ENCODE measurements at places on chromosomes 7 and 10.

GRCh38 chr7:31202801-31203200 is 137.7 kb downstream of the NEUROD6 start:
- no peak for DNase-seq

GRCh38 chr10:5334196-5334880 is 30.4 kb upstream of the UCN3 start:
- DNase-seq = no peak

- DNase-seq = peak; percentile 68
These were observed 3.4 kb downstream of the IGFBP3 start for GRCh38 chr7:45917658-45918057.

- DNase-seq = no peak
These were observed 103.9 kb downstream of the TNS3 start for GRCh38 chr7:47478017-47478344.

DNA sequence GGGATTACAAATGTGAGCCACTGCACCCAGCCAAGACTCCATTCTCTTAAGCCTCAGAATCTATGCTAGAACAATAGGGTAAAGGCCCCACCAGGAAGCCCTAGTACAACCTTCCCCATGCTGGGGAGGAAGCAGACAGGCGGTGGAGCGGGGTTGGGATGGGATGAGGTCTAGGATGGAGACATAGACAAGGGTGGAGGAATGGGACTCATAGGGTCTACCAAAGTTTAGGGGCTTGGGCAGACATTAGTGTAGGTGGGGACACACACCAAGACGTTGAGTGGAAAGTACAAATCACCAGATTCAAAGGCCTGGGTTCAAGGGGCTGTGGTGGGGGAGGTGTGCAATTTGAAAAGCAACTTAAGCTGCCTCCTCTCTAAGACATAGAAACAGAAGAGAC is 19.3 kb downstream of the PRSS2 start:
- no peak for DNase-seq

GRCh38 chr10:88125766-88126165 is 262.3 kb downstream of the PTEN start:
- no peak for DNase-seq

DNA sequence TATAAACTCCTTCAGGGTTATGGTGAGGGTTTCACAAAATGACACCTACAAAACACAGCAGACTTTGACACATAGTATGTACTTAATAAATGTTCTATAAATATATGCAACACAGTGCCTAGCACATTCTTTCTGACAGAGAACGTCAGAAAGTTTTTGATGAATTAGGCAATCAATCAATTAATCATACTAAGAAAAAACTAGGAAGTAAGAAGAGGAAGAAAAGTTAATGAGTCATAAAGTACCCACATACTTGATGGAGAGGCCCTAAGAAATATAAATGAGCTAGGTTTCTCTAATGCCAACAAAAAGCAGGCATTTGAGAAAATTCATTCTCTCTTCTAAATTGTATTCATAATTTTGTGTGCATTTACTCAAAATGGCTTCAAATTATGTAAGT is 192.7 kb upstream of the VWC2 start:
- DNase-seq = no peak

DNA sequence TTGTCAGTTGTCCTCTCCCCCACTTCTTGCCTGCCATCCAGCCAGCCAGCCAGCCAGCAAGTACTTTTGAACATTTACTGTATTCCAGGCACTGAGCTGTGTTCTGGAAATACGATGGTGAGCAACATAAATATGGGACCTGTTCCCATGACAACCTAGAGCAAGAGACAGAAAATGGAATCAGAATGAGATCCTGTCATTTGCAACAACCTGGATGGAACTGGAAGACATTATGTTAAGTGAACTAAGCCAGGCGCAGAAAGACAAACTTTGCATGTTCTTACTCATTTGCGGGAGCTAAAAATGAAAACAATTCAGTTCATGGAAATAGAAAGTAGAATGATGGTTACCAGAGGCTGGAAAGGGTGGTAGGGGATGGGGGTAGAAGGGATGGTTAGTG is 140.7 kb downstream of the ICA1 start:
- DNase-seq = no peak

GRCh38 chr10:80196270-80196949 is 8.9 kb downstream of the ANXA11 start:
- peak; percentile 48 for DNase-seq

- no peak for DNase-seq
These were observed 12.0 kb downstream of the XRCC2 start for GRCh38 chr7:152663931-152664330.

DNA sequence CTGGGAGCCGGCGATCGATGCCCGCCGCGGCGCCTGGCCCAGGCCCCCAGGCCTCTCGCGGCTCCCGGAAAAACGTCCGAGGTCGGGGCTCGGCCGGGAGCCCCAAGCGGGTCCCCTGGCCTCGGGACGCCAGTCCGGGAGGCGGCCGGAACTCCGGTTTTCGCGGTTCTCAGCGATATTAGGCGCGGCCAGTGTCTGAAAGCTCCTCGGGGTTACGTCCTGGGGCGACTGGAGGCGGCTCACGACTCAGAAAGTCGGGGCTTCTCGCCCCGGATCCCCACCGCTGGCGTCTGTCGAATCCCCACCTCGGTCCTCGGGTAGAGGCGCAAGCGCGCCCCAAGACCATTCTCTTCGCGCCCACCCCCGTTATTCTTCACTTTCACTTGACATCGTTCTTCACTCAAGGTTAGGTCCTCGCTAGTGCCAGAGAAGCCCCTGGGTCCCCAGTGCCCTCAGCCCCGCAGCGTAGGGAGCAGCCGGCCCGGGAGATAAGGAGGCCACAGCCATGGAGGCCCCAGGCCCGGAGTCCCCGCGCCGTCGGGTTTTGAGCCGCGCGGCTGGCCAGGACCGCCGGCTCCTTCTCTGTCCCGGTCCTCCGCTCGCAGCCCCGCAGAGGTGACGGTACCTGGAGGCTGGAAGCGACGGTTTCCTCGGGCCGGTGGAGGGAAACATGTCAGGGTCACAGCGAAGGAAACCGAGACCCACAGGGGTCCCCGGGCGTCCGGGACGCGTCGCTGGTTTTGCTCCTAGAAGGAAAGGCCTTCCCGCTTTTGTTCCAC is 35.2 kb upstream of the EBLN1 start:
- DNase-seq = peak; percentile 85

- DNase-seq = no peak
These were observed 19.4 kb upstream of the CABCOCO1 start for GRCh38 chr10:61643316-61643751.

- DNase-seq = no peak
These were observed 31.9 kb downstream of the MICU1 start for GRCh38 chr10:72593963-72594362.

GRCh38 chr10:109996766-109997171 is 11.0 kb upstream of the ADD3 start:
- no peak for DNase-seq

DNA sequence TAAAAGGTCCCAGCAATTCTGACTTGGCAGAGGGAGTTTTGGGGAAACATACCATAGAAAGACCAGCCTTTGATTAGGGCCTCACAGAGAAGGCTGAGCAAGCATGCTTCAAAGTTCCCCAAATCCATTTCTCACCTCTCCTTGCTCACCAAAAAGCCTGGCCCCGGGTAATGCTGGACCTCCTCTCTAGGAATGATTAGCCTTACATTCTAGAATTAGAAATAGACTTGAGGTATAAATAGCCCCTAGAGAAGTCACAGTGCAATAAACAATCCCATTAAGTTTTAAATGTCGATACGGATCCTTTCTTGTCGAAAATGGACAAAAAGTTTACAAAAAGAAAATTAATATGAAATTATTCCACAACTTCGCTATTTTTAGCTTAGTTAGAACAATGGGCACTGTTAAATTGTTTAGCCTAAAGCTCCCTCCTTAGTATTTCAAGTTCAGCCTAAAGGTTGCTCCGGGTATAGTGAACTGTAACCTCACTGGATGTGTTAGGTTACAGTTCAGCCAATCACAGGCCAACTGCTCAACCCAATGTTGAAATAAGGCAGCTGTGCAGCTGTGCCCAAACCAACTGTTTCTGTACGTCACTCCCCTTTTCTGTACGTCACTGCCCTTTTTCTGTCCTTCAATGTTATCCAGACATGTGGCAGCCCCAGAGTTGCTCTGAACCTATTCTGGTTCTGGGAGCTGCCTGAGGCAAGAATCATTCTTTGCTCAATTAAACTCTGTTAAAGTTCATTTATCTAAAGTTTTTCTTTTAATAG is 7.9 kb upstream of the GSDME start:
- DNase-seq = no peak

DNA sequence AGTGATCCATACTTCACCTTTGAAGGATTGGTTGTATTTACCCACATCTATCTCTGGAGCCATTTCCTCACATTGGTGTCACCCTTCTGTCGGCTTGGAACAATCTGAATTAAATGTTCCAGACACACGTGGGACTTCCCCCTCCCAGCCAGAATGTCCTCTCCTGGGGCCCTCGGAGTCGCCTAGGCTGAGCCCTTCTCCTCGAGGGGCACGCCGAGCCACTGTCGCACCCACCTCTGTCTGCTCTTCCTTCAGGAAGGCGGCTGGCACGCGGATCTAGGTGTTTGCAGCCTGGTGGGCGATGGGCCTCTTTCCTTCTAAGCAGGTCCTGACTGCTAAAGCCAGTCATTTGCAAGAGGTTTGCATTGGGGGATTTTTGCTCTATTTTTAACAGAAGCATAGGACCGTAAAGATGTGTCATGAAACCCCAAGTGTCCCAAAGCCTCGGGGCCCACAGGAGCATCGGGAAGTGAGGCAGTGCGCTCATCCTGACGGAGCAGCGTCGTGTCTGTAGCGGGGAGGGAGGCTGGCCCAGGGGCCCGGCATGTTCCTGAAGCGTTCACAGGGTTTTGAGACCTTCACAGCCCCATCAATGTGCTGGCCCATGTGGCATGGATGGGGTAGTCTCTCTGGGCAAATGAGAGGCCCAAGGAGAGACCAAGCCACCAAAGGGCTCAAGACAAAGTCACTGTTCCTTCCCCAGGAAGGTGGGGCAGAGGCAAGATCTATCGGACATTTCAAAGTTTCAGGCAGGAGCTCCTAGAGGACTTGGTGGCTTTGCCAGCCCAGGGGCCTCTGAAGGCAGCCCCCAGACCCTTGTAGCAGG is 86.7 kb downstream of the RGS10 start:
- no peak for DNase-seq

DNA sequence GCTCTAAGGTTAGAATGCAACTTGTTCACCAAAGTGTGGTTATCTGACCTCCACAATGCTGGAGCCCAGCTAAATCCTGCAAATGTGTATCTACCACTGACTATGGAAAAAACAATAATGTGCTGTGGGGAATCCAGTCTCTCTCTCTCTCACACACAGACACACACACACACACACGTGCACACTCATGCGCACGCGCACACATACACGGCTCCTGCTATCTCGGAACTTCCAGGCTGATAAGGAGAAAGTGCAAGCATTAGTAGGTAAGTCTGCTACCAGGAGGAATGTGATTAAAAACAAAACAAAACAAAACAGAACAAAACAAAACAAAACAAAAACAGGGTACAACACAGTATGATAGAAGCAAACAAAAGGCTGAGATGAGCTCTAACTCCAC is 205.2 kb downstream of the FRMD4A start:
- DNase-seq = no peak

GRCh38 chr10:116587878-116588591 is 2.7 kb upstream of the PNLIPRP1 start:
- no peak for DNase-seq

Measured in stimulated activated effector memory CD8-positive, alpha-beta T cell treated with anti-CD3 and anti-CD28 coated beads, Interleukin-12 subunit alpha, Interleukin-12 subunit beta, amount 100 ng/mL, for 72 hours (primary cell).